IPS-NIHi11 (cell line): ENCODE measurements at places on chromosomes 16 and 17.

DNA sequence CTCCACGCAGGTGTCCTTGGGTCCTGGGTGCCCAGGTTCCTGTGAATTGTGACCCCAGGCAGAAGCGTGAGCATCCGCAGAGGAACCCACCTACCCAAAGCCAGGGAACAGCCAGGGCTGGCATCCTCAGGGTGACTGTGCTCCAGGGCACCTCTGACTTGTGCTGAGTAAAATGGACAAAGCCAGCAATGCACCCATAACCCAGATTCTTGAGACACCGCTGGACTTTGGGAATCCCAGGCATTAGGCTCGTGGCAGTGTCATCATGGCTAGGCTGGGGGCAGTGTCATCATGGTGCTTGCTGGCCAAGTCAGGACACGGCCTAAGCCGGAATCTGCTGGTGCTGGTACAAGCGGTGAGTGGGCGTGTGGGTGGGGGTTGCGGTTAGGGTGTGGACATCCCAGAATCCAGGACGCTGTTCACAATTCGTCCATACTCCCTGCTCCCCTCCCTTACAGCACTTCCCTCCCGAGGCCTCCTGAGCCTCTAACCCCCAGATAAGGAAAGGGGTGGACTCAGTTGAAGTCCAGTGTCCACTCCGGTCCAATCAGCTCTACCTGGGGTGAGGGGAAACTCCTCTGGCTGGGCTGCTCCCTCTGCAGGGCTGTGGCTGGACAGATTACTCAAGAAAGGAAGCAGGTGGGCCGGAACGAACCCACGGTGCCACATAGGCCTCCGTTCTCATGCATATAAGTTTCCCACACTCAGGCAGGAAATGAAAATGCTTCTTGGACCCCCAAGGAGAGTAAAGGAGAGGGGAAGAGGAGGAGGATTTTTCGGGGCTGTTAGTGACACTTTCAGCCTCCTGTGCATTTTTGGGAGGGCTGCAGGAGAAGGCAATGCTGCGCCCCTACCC, 138.9 kb downstream of the SEC14L1 start:
- no peak for DNase-seq

GRCh38 chr17:4412933-4413831, 20.6 kb upstream of the SPNS3 start:
- DNase-seq = peak; percentile 90

DNA sequence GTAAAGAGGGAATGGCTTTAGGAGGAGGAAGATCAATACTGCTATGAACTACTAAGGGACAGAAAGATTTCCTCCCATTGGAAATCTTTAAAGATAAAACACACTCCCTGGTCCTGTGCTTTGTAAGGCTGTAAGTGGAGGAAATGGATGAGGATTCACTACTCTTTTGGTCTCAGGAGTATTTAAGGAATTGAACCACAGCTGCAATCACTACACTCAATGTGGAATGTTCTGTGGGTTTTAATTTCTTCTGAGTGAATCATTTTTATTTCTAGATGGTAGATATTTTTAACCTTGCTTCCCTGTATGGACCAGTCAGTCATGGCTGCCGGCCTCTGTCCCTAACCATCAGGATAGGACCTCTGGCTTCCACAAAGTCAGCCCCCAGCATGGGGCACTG, 65.6 kb downstream of the SDR42E1 start:
- no peak for DNase-seq

DNA sequence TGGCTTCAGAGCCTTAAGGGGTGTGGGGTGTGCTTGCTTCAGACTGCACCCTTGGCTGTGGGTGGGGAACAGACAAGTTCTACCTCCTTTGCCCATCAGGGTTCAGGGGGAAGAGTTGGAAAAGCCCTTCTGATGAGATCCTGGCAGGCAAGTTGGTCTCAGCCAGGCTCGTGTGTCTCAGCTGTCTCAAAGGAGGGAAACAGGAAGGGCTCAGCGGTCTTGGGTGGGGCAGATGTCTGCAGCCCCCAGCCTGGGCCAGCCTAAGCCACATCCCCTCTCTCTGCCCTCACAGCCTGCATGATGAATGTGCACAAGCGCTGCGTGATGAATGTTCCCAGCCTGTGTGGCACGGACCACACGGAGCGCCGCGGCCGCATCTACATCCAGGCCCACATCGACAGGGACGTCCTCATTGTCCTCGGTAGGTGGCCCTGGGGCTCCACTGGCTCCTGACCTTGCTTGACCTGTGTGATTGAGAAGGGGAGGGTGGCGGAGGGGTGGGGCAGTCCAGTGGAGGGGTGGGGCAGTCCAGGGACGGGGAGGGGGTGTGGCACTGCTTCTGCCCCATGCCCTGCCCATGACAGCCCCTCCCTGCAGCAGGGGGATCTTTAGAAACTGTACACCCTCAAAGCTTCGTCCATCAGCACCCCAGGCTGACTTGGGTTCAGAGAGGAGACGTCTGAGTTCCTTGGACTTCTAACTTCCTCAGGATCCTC, 199.5 kb downstream of the PRKCB start:
- DNase-seq = peak; percentile 16

DNA sequence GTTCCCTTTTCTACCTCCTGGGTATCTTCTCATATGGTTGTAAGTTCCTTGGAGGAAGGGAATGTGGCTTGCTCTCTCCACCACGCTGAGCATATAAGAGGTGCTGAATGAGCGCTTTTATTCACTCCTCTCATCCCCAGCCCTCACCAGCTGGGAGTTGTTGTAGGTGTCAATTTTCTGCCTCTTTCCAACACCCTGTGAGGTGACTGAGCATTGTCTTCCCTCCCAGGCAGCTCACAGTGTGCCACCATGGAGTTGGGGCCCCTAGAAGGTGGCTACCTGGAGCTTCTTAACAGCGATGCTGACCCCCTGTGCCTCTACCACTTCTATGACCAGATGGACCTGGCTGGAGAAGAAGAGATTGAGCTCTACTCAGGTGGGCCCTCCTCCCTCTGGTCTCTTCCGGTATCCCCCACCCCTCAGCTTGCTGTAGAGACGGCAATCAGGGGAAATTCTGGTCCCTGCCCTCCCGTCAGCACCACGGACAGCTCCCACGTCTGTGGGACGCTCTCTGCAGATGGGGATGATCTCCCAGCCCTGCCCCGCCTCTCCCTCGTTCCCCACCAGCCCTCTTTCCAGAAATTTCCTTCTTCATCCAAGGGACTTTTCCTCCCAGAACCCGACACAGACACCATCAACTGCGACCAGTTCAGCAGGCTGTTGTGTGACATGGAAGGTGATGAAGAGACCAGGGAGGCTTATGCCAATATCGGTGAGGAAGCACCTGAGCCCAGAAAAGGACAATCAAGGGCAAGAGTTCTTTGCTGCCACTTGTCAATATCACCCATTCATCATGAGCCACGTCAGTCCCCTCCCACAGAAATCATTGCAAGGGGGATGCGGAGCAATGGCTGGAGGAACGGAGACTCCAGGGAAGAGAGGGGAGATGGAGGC, 18.3 kb downstream of the CIITA start:
- DNase-seq = peak; percentile 95

- peak; percentile 87 for DNase-seq
These were observed at the start of gene C16orf74 for GRCh38 chr16:85750827-85751697. Gene C16orf74 (minus strand): TSS chr16:85751096. CDS start chr16:85735217, 15,879 bp downstream.

- peak; percentile 80 for DNase-seq
These were observed at the start of gene FLII for GRCh38 chr17:18258356-18259038. Gene FLII (minus strand): TSS chr17:18258738. CDS start chr17:18258690, 48 bp downstream.

GRCh38 chr16:88403794-88404581, 21.2 kb downstream of the ZNF469 start:
- peak; percentile 57 for DNase-seq

GRCh38 chr17:72952220-72952619, 140.3 kb downstream of the SLC39A11 start:
- DNase-seq = no peak

- DNase-seq = no peak
These were observed 34.9 kb upstream of the TANC2 start for GRCh38 chr17:62931101-62931500.

DNA sequence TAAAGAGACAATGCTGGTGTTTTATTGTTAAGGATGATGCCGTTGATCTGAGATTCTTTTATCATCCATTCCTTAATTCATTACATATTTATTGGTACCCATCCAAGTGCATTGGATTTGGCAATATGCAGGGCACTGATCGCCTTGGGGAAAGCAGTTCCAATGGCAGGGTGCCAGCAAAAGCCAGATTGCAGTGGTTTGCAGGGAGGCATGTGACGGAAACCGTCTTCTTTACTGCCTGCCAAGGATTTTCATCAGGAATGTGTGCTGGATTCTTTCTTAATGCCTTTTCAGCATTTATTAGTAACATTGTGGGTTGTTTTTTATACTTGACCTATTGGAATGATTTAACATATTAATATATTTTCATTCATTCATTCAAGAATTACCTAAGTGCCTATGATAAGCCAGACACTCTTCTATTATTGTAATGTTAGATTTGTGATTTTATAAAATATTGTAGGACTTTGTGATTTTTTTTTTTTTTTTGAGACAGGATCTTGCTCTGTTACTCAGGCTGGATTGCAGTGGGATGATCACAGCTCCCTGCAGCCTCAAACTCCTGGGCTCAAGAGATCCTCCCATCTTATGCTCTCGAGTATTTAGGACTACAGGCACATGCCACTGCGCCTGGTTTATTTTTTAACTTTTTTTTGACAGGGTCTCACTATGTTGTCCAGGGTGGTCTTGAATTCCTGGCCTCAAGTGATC, 93.4 kb upstream of the TNRC6A start:
- DNase-seq = no peak

GRCh38 chr16:72388007-72388406, 216.1 kb upstream of the PMFBP1 start:
- no peak for DNase-seq

DNA sequence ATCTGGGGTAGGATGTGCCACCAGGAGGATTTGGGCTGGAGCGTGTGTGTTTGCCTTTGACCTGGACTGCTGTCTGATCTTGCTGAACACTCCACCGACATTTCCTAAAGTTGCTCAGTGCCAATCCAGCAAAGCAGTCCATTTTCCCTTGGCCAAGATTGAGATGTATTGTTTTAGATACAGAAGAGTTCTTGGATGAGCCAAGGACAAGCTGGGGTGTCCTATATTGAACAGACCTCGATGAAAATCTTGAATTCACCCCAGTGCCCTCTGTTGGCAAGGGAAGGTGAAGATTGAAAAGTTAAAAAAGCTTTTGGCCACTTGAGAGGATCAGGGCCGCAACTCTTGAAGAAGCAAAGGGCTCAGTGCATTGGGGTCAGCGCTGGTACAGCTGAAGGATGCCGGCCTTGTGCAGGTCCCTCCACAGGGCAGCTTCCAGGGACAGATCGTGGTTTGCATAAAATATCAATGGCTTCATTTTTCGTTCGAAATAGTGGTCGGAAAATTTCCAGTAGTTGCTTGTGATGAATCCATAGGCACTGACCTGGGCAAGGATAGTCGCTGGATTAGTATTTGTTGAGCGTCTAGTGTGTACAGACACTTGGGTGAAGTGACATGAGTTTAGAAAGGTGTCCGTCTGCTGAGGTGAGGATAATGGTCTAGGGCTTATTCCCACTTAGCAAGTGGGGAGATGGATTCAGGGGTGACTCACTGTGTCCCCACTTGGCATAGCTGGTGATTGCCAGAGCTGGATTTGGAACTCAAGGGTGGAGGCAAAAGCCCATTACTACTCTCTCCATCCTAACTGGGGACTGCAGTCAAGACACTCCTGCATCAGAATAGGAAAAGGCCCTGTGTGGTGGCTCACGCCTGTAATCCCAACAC, 19.7 kb downstream of the ST6GALNAC2 start:
- DNase-seq = no peak

DNA sequence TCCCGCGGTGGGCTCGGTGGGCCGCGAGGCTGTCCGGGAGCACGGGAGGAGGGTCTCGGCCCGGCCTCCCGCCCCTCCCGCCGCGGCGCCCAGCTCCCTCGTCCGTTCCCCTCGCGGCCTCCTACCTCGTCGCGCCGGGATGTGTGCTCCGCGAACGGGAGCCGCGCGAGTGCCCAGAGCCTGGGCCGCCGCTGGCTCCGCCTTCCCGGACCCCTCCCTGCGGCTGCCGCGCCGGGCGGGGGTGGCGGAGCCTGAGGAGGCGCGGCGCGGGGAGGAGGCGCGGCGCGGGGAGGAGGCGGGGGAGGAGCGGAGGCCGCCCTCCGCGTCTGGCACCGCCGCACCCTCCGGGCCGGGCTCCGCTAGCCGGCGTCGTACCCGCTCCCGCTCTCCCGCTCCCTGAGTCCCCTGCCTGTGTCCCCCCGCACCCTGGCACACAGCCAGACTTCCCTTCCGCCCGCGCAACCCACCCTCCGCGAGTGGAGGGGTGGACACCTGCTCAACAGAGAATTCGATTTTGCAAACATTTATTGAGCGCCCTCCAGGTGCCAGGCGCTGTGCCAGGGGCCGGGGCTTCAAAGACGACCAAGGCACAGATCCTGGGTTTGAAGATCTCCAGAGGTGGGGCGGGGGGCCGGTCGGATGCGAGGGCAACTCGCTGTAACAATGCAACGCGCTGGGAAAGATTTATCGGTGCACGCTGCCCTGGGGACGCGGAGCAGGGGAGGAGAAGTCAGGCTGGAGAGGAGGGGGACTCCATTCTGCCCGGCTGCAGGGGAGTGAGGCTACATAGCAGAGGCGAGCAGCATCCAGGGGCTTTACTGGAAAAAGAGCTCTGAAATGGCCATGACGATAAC, at the start of gene MPP3:
Gene MPP3 (minus strand): TSS at position 171 of the 854 bp plus-strand sequence. CDS start 1,240 bp downstream, outside the sequence.
- peak; percentile 96 for DNase-seq

GRCh38 chr16:89860747-89861304, 12.6 kb upstream of the TCF25 start:
- peak; percentile 99 for DNase-seq

- DNase-seq = no peak
These were observed 11.8 kb downstream of the GPRC5C start for GRCh38 chr17:74443516-74444296.

- no peak for DNase-seq
These were observed 3.0 kb downstream of the SOX15 start for GRCh38 chr17:7586673-7587419.

DNA sequence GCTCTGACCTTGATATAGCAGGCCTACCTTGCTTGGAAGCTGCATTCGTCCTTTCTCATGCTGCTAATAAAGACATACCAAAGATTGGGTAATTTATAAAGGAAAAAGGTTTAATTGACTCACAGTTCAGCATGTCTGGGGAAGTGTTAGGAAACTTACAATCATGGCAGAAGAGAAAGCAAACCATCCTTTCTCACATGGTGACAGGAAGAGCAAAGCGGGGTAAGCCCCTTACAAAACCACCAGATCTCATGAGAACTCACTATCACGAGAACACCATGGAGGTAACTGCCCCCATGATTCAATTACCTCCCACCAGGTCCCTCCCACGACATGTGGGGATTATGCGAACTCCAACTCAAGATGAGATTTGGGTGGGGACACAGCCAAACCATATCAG, 6.0 kb upstream of the MAPT start:
- DNase-seq = no peak

GRCh38 chr16:55487048-55487803, 8.2 kb downstream of the MMP2 start:
- no peak for DNase-seq

- no peak for DNase-seq
These were observed 29.9 kb downstream of the PLCG2 start for GRCh38 chr16:81808933-81809480.

DNA sequence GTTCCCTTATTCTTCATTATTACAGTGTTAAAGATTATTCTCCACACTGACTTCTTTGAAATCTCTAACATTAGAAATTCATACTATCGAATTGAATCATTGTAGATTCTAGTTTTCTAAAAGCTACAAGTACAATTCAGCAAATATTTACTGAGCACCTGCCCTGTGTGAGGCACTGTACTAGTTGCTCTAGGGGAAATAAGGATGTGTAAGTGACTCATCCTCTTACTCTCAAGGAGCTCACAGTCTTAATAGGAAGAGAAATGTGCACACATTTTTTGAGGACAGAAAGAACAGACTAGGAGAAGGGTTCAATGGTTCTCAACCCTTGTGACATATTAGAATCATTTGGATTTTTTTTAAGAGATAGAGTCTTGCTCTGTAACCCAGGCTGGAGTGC, 7.7 kb upstream of the SLFN12L start:
- no peak for DNase-seq

GRCh38 chr16:85385463-85386331, 227.4 kb upstream of the GSE1 start:
- no peak for DNase-seq
